Sciatic nerve (tissue), 2 donors: ENCODE measurements at places on chromosomes 7 and 10.
A peak's percentile ranks its signal among the peaks of the same experiment; 100 is the strongest.

DNA sequence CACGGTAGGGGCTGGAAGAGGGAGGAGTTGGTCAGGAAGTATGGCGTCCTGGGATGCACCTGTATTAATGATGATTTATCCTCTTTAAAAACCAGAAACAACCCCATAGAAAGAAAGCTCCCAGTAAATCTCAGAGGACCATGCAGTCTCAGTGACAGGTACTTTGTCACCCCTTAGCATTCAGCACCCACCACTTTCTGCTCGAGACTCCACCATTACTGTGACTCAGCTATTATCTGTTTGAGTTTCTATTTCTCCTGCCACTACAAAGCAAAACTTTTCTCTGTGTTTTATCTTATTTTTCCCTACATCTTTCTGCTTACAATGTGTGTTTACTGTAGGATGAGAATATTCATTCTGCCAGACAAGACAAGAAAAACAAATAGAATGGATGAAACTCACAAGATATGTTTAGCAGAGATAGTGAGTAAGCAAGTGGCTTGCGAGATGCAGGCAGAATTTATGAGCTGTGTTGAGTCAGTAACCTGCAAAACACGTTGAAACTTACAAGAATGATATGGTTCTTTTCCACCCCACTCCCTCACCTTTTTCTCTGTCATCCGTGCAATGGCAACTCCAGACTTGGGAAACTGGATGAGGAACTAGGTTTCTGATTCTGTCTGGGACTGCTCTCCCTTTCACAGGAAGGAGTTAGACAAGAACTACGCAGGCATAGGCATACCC lies 127.1 kb downstream of the AOAH start:
- no peak for DNase-seq

DNA sequence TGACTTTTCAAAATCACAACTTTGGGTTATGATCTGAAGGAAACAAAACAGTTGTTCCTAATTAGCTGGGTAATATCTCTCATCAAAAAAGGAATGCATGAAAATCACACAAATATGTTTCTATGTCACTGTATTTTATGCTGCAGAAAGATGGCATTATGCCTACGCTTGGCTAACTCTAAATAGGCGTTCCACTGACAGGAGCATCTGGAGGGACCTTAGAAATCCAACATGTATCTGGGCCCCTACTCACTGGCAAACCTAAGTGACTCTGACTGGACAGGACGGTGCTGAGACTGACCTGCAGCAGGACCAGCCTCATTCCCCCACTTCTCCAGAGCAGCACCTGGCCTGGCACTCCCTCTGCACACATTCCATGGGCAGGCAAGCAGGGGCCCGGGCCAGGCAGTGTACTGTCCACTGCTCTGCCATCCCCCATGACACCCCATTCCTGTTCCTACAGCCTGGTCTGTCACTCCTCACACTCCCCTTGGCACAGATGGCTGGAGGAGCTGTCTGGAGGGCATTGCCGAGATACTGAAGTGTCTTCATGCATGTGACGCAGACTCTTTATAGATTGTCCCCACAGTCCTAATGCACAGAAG lies 2.6 kb upstream of the MYL7 start:
- DNase-seq, result peak; percentile 31

GRCh38 chr7:132446260-132446659 lies 130.0 kb downstream of the PLXNA4 start:
- no peak for DNase-seq

DNA sequence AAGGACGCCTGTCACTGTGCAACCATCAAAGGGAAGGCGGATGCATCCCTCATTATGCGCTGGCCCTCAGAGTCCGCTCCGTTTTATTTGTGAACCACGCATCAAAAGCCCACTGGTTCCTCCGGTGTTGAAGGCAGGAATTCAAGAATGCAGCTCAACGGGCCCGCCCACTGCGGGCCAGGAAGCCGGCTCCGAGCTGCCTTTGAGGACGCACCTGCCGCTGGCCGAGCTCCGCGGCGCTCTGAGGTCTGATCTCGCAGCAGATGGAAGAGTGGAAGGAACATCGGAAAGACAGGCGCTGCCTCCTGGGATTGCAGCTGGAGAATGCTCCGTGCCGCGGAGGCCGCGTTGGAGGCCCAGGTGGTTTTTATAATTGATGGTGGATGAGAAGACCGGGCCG lies 56.9 kb upstream of the ADGRA1 start:
- DNase-seq, result no peak

- DNase-seq, result no peak
These were observed 93.8 kb downstream of the ADAM12 start for GRCh38 chr10:126294451-126294850.

DNA sequence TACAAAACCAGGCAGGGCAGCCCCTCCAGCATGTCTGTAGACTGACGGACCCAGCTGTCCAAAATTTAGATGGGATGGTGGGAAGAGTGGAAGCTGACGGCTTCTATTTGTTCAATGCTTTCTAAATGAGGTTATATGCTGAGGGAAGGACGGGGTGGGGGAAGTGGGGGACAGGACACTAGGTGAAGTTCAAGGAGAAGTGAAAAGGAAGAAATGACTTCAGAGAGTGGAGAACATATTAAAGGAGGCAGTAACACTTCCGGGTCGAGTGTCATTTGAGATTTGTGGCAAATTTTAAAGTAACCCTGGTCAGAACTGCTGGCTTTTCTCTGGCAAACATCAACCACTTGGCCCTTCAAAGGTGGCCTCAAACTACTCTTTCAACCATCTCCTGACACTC lies 9.4 kb downstream of the PIP4K2A start:
- DNase-seq, result no peak

DNA sequence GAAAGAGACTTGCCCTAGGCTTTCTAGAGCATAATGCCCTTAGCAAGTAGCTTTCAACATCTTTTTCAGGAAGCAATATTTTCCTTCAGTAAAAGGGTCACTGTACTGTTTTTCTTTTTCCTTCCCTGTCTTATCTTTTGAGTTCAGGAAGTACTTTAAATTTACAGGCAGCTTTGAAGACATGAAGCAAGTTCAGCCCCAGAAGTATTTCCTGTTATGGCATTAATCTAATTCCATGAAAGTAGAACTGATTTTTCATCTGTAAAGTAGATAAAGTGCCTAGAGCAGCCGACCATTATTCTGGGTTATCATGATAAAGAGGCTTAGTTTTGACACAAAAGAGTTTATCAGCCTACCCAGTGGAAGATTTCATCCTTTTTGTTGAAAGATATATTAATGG lies 288.2 kb downstream of the ADK start:
- DNase-seq, result no peak

GRCh38 chr7:33716581-33717477 lies 188.5 kb upstream of the BMPER start:
- DNase-seq, result no peak

GRCh38 chr7:95324431-95324830 lies at the start of gene PON1:
TSS of gene PON1 (minus strand) at chr7:95324532. CDS start at chr7:95324475, 57 bp downstream.
- no peak for DNase-seq

GRCh38 chr10:45463244-45464116 lies 89.5 kb downstream of the ALOX5 start:
- DNase-seq, result no peak

DNA sequence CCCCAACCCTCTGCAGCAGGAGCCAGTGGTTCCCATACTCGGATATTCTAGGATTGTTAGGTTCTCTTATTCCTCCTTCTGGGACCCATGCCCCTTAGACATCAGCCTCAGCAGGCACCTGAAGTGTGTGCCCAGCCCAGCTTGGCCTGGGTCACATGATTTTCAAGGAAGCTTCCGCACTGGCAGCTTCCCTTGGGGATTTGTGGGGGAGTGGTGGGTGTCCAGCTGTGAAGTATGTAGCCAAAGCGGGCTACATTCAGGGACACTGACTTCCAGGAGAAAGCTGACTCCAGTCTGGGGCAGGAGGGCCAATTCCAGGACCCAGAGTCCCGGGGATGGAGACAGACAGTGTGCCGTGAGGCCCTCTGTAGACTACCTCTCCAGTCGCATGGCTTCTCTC lies 1.3 kb downstream of the LDB1 start:
- no peak for DNase-seq

DNA sequence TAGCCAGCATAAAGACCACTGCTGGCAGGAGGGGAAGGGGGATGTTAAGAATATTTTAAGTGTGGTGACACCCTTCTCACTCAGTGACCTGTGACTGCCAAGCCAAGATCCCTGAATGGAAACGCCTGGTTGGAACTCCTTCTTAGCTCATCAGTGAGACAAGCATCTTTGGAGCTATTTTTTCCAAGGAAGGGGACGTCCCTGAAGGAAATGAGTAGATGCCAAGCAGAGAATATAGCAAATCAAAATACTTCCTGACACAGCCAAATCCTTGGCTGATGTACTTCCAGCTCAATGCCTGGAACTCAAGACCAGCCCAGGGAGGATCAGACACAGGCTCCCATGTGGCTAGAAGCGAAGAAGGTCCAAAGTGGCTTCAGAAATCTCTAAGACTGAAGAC lies 82.2 kb downstream of the SORBS1 start:
- no peak for DNase-seq

DNA sequence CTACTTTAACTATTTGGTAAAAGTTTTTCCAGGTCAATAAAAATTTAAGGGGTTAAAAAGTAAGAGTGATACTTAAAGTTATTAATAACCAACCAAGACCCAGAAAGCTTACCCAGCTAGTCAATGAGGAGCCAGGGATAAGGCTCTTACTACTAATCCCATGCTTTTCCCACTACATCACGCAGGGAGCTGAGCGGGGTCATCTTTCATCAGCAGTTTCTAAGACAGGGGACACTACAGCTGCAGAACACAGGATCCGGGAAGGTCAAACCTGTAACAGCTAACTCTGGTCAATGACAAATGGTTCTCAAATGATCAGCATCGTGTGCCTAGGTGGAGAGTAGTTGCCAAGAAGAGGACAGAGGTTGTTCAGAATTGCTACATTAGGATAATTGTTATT lies 65.1 kb downstream of the RSU1 start:
- no peak for DNase-seq

GRCh38 chr7:143147070-143147469 lies 15.2 kb downstream of the PIP start:
- DNase-seq, result no peak

- DNase-seq, result no peak
These were observed 11.0 kb downstream of the MINDY3 start for GRCh38 chr10:15849316-15849715.
